ENCODE measurements at places on chromosomes 12 and 14.
A peak's percentile ranks its signal among the peaks of the same experiment; 100 is the strongest.

DNA sequence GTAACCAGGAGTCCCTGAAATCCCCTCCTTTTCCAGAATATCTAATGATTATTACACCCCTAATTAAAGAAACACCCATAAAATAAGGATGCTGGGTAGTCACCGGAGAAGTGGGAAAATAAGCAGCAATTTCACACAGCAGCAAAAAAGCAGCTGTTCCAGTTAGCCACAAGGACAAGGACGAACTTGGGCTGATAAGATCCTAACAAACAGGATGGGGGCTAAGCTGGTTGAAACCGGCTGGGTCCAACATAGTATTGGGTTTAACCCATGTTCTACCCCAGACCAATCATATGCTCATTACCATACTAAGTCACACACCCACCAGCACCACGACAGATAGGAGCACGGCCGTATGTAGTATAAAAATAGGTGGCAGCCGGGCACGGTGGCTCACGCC is 100.7 kb downstream of the RPL10L start:
- no peak for DNase-seq

GRCh38 chr12:109466821-109467220 is 10.3 kb downstream of the KCTD10 start:
- DNase-seq: no peak

GRCh38 chr12:9711664-9712063 is 21.2 kb downstream of the CLECL1 start:
- peak; percentile 16 for DNase-seq

GRCh38 chr12:98188650-98189077 is 326.7 kb upstream of the TMPO start:
- DNase-seq: no peak

- no peak for DNase-seq
Measured at GRCh38 chr12:99334285-99335056, 313.1 kb upstream of the GARIN6 start.

DNA sequence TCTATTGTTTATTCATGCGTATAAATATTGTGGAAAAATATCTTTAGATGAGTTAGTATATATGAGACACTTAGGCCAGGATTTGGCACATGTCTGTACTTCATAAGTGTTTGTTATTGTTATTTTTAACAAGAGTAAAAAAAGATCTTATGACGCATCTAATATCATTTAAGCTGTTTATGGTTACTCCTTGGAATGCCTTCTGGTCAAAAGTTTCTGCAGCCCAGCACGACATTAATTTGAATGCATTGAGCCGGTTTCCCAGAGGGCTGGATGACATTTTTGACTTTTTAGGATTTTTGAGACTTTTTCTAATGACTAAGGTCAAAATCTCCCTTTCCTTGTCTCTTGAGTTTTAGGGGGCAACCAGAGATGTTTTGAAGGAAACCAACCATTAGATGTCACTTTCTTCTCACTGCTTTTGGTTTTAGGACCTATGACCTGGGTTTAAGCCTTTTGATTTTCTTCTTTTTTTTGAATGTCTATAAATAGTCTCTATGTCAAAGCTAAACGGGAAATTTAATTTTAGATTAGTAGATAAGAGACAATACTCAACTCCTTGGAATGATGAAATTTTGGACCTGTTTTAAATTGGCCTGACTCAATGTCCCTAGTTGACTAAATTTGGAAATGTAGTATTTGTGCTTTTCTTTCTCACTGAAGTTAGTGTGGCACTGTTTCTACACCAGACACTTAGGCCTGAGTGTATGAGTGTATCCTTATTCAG is 215.5 kb downstream of the AEBP2 start:
- DNase-seq: peak; percentile 84

GRCh38 chr14:89304972-89305703 is 111.9 kb downstream of the FOXN3 start:
- peak; percentile 78 for DNase-seq

DNA sequence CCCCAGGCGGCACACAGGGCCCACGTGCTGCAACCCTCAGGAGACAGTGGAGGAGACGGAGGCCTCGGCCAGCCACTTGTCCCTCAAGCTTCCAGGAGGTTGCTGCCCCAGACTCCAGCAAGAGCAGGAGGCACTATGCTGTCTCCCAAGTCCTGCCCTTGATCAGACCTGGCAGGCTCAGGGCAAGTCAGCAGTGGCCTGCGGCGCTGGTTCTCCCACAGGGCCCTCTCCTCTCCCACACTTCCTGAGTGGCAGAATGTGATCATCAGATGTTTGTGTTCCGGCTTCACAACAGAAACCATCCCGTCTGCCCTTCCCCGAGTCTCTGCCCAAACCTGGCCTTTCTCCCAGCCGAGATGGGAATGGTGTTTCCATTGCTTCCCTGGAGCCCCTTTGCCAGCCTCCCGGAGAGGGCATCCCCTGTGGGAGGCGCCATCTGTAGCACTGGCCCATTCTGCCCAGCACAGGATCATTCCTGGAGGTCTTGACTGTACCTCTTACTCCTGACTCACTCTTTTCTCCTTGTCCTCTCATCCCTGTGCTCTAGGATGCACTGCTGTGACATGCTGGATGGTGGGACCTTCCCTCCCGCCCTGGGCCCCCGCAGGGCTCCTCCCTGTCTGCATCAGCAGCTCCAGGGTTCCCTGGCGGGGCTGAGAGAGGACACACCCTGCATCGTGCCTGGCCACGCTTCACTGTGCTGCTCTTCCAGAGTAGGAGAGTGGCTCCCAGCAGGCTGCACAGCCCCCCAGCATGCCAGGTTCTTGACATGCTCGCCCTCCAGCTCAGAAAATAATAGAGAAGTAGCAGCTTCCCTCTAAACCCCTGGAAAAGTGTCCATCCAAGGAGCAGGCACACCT is 114.7 kb upstream of the FKBP4 start:
- no peak for DNase-seq

GRCh38 chr14:51743588-51744000 is 91.9 kb downstream of the FRMD6 start:
- DNase-seq: no peak

GRCh38 chr14:49886523-49886922 is 6.4 kb upstream of the ARF6 start:
- DNase-seq: no peak

- peak; percentile 61 for DNase-seq
Measured at GRCh38 chr12:55727643-55728185, 1.1 kb downstream of the CD63 start.

DNA sequence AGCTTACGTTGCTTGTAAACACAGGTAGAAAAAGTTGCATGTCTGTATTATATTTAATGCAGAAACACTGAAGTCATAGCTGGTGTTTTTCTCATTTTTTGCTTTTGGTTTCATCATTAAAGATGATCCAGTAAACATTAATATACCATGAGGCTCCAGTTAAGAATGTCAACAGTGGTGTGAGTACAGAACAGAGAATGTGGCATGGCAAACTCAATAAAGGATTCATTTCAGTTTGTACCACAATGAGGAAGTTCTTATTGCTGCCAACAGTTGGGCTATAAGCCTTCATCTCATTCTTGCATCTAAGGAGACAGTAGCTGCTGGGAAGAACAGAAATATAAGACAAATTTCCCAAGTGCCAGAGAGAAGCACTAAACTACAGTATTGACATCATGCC is 72.1 kb upstream of the ST8SIA1 start:
- DNase-seq: no peak

DNA sequence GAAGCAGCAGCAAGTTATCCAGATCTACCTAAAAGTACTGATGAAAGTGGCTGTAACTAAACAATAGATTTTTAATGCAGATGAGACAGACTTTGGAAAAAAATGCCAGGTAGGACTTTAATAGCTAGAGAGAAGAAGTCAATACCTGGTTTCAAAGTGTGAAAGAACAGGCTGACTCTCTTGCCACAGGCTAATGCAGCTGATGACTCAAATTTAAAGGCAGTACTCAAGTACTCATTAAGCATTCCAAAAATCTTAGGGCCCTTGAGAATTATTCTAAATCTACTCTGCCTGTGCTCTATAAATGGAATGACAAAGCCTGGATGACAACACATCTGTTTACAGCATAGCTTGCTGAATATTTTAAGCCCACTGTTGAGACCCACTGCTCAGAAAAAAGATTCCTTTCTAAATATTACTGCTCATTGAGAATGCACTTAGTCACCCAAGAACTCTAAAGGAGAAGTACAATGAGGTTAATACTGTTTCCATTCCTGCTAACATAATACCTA is 68.6 kb upstream of the SYT1 start:
- DNase-seq: no peak

DNA sequence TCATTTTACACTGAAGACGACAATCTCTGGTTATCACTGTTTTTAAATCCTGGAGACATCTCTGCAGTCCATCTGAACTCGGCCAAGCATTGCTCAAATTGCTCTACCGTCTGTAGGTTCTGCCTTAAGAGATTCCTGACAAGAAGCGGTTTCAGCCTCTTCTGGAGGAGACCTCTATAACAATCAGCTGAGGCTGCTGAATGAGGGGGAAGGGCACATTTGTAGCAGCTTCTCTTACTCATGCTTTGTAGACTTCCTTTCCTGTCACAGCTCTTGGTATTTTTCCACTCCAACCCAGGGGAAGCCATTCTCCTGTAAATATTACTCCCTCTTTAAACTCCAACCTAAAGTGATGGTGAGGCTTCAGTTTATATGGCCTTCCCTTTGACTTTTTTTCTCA is 3.0 kb downstream of the ARG2 start:
- DNase-seq: peak; percentile 85

GRCh38 chr14:69288956-69289705 is 29.2 kb downstream of the GALNT16 start:
- no peak for DNase-seq

DNA sequence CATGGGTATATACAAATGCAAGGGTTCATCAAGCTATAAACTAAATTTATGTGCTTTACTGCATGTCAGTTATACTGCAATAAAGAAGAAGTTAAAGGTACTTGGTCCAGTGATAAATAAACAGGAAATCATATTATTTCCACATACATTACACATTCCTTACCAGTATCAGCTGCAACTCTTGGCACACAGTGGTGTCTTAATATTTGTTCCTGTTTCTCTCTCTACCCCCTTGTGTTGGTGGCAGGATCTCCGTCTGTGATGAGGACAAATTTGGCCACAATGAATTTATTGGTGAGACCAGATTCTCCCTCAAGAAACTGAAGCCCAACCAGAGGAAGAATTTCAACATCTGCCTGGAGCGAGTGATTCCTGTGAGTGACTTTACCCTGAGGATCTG is 19.2 kb upstream of the OAS1 start:
- DNase-seq: no peak

DNA sequence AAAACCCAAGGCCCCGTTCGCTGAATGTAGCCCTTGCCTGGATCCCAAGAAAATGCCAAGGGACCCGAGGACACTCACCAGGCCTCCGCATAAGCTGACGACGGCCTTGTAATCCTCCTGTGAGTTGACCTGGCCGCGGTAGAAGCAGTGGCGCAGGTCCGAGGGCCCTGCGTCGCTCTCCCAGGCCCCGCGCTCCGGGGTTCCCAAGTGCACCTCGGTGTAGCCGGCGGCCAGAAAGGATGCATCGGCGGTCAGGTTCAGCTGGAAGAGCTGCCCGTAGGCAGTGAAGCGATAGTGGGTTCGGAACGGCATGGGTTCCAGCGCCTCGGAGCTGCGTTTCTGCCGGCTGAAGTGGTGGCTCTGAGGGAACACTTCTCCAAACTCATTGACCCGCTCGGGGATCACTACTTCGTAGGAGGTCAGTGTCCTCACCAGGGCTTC is 1.2 kb downstream of the ADAMTS20 start:
- DNase-seq: no peak

GRCh38 chr12:81245907-81246570 is 168.2 kb downstream of the ACSS3 start:
- no peak for DNase-seq

- DNase-seq: no peak
Measured at GRCh38 chr12:113333418-113333750, 1.5 kb downstream of the SLC8B1 start.

DNA sequence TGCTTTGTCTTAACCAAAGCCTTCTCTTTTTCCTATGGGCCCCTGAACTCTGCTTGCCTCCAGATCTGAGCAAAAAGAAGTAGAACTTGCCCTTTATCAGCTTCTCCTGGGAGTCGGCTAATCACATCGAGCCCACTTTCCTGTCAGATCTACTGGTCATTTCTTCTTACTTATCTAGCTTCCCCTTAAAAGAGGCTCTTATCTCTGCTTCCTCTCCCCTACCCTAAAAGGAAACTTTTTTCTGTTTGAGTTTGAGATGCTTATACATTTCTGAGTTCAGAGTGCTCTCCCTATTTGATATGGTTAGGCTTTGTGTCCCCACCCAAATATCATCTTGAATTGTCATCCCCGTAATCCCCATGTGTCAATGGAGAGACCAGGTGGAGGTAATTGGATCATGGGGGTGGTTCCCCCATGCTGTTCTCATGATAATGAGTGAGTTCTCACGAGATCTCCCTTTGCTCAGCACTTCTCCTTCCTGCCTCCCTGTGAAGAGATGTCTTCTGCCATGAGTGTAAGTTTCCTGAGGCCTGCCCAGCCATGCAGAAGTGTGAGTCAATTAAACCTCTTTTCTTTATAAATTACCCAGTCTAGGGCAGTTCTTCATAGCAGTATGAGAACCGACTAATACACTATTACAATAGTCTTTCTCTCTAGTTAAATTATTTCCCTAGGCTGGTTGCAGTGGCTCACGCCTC is 114.7 kb upstream of the AMN1 start:
- DNase-seq: no peak

GRCh38 chr12:67085699-67086098 is 183.5 kb upstream of the CAND1 start:
- no peak for DNase-seq

DNA sequence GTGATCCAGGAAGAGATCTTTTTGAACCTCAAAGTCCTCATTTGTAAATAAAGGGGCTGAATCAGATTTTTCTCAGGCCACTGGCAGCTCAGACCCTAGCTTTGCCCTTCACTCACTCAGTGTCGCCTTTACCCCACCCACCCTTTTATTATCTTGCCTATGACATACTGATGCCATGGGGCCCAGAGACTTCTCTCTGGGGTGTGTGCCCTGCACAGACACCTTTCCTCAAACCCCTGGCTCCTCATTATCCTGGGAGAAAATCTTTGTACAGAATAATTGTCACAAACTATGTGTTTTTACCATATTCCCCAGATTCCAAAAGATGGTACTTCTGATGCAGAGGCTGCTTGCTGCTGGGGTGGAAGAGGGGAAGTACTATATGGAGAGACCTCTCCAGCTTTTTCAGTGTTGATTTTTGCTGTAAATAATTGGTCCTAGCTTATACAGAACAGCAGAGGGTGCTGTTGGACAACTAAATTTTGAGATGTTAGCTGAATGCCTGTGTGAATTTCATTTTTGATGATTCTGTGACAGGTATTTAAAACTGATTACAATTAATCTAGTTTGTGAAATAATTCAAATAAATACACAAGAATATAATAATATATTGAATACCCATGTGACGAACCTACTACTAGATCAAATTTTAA is 53.9 kb upstream of the DCD start:
- peak; percentile 41 for DNase-seq

DNA sequence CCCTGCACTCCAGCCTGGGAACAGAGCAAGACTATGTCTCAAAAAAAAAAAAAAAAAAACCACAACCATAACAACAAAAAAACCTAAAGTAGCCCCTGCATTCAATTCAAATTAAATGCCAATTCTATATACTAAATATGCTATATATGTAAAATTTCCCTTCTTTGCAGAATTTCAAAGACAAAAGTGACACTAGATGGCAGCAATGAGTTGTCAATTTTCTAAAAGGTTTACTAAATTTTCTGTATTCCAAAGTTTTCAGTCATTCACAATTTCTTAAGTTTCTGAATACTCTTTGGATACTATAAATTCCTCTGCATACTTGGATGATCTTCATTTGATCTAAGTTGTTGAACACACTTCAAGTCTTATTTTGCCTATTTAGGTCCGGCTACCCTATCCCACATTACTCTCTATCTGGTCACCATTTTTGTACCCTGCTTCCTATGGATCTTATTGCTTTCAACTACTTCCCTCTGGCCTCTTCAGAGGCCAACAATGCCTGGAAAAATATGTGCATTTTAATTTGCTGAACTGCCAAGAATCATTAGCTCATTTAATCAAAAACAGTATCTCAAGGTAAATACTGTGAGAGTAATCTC is 27.9 kb downstream of the HNRNPC start:
- peak; percentile 38 for DNase-seq

Measured in IMR-90 (cell line).